ENCODE measurements at places on chromosomes 5 and 9.

DNA sequence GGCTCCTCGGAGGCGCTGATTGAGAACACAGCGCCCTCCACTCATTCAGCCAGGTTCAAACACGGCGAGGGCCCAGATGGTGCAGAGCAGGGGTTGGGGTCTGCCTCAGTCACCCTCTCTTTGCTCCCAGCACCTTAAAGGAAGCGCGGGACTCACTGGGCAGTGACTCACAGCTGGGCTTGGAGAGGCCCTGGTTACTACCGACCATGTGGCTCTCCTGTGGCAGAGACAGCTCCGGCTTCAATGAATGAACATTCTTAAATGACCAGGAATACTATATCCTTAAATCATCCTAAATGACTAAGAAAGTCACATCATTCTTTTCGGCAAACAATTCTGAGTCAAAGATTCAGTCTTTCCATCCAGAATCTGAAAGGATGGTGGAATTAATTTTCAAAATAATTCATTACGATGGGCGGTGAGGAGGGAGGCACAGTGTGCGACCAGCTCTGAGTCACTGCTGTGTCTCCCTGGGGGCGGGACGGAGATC is 1.6 kb upstream of the INPP5E start:
- no peak for DNase-seq

DNA sequence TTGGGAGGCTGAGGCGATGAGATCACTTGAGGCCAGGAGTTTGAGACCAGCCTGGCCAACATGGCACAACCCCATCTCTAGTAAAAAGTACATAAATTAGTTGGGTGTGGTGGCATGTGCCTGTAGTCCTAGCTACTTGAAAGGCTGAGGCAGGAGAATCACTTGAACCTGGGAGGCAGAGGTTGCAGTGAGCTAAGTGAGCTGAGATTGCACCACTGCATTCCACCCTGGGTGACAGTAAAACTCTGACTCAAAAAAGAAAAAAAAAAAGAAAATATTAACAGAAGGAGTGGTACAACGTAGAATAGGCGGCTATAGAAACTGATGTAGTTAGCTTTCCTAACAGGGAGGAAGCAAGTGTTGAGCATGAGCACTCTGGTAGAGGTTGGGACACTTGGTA is 59.9 kb downstream of the PBX3 start:
- DNase-seq = no peak

DNA sequence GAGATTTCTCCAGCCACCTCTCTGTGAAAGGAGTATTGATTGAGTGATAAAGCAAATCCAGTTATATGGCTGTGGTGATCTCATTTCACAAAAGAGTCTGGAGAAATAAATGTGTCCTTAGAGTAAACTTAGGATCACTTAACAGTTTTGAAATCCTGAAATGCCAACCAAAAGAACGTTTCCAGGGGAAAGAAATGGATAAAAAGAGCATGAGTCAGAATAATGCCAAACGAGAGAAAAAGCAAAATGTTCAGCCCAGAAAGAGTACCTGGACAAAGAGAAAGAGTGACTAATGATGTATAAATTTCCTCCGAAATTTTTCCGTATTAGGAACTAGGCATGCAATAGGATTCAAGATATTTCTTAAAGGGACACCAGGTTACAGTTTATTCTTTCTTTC is 463.1 kb upstream of the CDH10 start:
- DNase-seq = no peak

DNA sequence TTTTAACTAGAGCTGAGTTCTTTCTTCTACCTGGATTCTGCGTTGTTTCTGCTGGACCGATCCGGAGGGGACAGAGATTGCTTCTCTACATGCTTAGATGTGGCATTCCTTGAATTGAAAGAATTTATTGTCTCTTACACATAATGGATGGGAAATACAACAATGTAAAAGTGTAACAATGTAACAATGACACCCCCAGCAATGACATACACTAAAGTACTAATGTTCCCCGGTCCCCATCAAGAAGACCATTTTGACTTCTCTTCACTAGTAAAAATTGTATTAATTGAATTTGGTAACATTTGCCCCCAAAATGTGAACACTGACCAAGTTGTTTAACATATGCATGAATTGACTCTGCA is 760.2 kb downstream of the TAF11L14 start:
- no peak for DNase-seq

DNA sequence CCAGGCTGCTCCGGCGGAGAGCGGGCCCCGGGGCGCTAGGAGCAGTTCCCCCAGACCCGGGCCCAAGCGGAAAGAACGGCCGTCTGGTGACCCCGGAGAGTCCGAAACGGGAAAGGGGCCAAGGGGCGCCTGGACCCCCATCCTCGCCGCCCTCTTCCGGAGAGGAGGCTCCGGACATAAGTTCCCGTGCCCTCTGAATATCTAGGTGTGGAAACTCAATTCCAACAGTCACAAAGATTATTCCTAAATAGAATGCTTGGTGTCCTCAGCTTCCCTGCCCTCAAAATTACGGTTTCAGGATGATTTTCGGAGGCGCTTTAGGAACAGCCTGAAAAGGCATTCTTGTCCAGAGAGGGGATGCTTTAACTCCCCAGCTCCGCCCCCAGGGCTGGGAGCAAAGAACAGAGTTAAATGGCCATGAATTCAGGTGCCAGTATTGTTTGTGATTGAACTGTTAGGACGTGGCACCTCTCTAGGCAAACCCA is 681 bp upstream of the LHFPL2 start:
- DNase-seq = no peak

DNA sequence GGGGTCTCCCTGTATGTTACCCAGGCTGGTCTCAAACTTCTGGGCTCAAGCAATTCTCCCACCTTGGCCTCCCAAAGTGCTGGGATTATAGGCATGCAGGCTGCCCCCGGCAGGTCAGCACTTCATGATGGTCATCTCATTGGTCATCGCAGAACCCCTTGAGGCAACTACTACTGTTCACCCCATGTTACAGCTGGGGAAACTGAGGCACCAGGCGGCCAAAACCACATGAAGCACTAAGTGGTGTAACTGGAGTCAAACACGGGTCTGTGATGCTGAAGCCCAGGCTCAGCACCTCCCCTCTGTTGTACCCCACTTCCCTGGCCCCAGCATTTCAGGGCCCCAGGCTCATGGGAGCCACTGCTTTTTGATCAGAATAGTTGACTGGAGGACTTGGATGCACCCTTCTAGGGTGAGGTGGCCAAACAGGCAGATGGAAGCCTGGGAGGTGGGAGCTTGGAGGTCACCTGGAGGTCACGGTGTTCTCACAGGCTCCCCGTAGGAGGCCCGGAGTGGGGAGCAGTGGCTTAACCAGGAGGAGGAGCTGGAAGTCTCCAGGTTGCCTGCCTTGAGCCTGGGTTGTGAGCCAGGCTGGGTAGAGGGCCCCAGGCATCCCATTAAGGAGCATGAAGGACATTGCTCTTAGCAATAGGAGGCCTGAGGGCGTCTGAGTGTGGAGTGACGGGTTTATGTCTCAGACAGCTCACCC is 57.3 kb upstream of the RPL26L1 start:
- no peak for DNase-seq

DNA sequence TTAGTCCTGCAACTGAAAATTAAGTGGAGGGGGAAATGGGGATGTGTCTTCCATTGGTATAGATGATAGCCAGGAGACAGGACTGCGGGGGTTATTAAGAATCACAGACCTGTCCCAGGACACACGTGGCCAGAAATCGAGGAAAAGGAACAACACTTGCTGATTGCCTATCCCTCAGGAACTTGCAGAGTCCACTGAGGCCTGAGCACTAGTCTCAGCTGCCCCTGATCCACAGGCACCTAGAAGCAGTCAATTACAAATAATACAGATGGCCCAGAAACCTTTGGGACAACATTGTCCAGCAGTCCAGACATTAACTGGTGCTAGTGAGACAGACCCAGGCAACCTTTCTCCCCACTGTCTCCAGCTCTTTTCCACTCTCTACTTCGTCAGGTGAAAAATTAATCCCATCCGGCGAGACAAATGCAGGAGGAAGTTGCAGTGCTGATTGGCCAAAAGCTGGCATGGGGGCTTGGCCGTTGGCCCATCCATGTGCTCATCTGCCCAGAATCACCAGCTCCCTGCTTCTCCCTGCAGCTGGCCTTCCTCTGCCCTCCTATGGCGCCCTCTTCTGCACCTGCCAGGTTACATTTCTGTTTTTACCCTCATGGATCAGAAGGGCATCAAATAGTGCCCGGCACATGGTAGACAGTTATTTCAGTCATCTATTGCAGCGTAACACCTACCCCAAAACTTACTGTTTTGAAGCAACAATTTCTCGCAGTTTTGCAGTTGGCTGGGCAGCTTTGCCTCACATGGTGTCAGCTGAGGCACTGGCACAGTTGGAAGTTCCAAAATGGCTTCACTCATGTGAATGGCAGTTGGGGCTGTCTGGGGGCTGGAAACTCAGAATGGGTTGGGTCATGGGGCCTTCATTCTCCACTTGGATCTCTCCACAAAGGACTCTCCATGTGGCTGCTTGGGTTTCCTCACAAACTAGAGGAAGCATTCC is 3.6 kb upstream of the B4GALT1 start:
- no peak for DNase-seq

DNA sequence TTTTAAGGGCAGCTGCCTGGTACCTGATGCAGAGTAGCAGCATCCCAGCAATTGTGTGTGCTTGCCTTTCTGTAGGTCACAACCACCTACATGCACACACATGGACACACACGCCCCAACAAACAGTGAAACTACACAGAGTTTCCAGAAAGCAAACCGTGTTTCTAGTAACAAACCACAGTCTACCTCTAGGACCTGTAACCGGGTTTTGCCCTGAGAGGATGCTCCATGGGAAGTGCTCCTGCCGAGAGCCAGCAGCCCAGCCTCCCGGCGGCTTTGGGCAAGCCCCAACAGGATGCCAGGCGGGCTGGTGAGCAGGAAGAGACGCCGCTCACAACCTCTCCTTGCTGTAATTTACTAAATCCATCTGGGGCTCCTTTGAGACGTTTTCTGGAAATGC is 4.1 kb upstream of the TCF7 start:
- DNase-seq = no peak

- no peak for DNase-seq
Measured at GRCh38 chr5:116872986-116873385, 298.4 kb upstream of the SEMA6A start.

- no peak for DNase-seq
Measured at GRCh38 chr9:6758498-6759184, 868 bp downstream of the KDM4C start.

- no peak for DNase-seq
Measured at GRCh38 chr5:161857358-161857757, 9.4 kb downstream of the GABRA1 start.

DNA sequence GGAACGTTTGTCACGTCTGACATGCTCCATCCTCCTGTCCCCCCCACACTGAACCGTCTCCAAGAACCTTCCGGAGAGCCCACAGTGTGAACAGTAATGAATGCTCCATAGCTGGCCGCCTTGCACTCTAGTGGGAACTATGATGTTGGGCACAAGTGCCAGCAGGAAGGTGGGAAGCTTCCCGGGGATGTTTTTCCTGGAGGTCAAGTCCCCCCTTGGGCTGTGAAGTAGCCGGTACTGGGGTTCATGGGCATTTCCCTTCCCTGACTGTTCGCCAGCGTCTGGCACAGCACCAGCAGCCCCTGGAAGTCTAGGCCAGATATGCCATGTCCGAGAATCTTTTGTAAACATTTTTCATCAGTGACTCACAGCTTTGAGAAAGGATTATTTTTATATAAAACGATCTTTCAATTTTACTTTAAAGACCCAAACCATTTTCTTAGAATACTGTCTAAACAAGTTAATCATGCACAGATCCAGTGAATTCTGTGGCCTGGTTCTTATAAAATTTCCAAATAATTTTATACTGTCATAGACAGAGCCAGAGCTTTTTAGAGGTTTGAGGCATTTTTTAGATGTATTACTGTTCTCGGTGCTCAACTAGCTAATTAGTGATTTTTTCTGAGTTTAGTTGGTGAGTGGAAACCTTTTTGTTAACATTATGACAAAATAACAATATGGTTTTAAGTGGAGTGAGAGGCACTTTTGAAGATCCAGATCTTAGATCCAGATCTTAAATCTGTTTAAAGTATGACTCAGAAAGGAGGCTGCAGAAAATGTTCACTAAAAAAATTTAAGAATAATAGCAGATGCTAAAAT is 11.6 kb downstream of the ABL1 start:
- DNase-seq = no peak

DNA sequence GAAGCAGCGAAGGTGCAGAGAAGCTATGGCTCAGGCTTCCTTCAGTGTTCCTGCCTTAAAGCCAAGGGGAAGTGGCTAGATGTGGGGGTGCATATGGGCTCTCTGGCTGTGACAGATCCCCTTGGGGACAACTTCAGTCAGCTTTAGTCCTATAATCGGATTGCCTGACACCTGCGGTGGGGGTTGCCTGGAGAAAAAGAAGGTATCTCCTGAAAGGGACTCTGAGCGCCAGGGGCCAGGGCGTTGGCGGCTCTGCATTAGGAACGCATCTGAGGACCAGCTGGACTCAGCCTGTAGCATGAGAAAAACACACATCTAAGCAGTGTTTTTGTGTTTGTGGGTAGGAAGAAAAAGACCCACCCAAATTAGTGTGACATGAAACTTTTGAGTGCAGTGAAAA is 84.3 kb upstream of the OTULINL start:
- DNase-seq = no peak

DNA sequence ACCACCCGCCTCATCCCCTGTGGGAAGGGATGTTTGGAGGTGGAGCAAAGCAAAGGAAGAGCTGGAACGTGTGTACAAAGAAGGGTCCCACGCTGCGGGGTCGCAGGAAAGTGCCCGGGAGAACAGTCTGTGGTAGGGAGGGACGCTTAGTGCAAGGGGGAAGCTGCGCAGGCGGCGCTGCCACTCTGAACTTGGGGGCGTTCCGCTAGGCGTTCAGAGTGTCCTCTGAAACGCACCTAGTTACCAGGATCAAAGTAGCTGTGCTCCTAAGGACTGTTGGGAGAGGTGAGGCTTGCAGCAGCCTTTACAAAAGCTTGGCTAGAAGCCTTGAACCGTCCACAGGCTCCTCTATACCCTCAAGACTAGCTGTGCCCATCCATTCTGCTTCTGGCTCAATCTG is 29.3 kb upstream of the PDE8B start:
- DNase-seq = no peak

DNA sequence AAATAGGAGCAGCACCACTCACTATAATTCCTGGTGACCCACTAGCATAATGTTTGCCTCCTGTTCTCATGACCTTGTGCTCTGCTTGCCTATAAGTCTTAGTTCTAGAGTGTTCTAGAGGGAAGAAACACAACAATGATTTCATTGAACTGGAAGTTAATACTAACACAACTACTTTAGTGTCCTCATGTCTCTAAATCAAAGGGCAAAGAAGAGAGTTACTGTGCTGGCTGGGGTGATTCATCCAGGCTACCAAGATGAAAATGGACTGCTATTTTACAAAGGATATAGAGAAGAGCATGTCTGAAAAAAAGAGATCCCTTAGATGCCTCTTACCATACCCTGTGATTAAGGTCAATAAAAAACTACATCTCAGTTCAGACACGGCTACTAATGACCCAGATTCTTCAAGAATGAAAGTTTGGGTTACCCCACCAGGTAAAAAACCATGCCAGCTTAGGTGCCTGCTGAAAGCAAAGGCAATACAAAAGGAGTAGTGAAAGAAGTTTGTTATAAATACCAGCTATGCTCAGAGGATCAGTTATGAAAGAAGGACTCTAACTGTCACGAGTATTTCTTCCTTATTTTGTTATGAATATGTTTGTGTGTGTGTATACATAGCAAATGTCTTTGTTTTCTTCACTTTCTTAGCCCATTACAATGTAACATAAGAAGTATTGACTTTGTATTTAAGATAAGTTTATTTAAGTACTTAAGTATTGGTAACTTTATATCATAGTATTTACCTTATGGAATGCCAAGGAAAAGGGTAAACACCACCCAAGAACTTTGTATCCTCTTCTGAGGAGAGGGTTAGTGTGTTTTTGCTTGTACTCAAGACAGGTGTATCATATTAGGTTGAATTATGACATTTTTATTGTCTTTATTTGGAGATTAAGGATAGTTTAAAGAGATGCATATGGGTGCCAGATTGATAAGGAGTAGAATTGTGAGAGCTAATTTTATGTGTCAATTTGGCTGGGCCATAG is 314.1 kb upstream of the PTGER4 start:
- DNase-seq = no peak

Data from NCI-H1436 treated with DMSO at 0.1 percent for 48 hours (cell line).